ENCODE measurements at places on chromosomes 2 and 18.

DNA sequence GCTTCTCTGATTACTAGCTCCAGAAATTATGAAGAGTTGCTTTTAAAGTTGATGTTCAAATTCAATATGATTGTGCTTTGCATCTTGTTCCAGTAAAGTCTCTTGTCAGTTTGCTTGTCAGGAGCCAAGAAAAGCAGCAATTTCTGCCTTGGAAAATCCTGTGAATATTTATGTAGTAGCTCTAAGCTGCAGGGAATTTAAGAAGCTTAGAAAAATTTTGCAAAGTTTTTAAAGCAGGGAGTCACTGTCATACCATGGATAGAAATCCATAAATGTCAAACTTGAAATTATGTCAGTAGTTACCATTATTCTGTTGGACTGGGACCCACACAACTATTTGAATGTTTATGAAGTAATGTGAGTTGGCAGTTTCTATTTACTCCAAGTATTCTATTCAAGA lies 169.3 kb downstream of the TMEM200C start:
- DNase-seq = no peak

GRCh38 chr2:20585359-20585709 lies 65.6 kb downstream of the HS1BP3 start:
- DNase-seq = no peak

- no peak for DNase-seq
These were observed 232.5 kb downstream of the MYT1L start for GRCh38 chr2:2098458-2099167.

DNA sequence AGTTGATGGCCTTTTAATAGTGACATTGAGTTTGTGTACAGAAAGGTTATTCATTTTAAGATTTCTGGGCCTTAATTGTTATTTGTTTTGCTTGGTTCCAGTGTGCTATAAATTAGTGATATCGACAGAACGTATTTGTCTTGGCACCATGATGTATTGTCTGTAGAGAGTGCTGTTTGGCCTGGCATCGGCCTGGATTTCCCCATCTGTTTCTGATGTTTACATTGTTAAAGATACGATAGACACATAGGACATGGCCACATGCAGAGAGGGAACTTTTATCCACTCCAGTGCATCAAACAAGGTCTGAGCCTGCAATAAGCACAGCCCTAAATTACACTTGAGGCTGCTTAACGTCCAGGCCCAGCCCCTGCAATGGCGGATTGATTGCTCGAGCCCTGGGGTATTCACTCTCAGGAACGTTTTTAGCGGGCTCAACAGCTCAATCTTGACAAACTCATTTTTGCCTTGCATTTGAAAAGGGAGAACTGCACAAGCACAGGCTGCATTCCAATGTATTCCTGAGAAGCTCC lies 144.7 kb downstream of the SLC4A3 start:
- DNase-seq = no peak

- DNase-seq = no peak
These were observed 157.0 kb downstream of the TDRD15 start for GRCh38 chr2:21280793-21281192.

- DNase-seq = no peak
These were observed 38.0 kb downstream of the CMPK2 start for GRCh38 chr2:6827566-6828298.

DNA sequence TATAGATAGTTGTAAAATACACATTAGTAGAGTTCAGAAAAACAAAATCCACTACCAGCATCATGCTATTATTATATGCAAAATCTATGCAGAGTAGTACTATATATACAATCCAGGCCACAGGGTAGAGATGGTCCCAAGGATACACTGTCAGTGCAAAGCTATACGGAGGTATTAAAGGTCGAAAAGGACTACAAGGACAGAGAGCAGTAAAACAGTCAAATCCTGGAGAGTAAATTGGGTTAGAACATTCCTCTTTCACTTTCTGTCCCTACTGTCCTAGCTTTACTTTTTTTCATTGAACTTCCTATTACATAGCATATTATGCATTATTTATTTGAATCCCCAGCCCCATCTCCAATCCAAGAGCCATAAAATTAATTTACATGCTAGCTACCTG lies 39.7 kb upstream of the SDC1 start:
- no peak for DNase-seq

DNA sequence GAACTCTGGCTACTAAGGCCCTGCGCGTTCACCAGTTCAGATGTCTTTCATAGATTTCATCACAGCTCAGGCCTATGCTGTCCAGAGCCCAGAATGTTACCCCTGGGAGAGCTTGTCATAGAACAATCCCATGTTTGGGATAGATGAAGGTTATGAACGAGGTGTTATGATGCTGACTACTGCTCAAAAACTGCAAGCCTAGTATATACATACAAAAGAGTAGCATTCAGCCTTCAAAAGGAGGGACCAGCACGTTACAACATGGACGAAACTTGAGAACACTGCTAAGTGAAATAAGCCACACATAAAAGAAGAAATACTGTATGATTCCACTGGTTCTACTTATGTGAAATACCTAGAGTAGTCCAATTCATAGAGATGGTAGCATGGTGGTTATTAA lies 401.9 kb downstream of the NBAS start:
- DNase-seq = no peak

GRCh38 chr2:109277406-109277805 lies 148.4 kb downstream of the SH3RF3 start:
- DNase-seq = no peak

DNA sequence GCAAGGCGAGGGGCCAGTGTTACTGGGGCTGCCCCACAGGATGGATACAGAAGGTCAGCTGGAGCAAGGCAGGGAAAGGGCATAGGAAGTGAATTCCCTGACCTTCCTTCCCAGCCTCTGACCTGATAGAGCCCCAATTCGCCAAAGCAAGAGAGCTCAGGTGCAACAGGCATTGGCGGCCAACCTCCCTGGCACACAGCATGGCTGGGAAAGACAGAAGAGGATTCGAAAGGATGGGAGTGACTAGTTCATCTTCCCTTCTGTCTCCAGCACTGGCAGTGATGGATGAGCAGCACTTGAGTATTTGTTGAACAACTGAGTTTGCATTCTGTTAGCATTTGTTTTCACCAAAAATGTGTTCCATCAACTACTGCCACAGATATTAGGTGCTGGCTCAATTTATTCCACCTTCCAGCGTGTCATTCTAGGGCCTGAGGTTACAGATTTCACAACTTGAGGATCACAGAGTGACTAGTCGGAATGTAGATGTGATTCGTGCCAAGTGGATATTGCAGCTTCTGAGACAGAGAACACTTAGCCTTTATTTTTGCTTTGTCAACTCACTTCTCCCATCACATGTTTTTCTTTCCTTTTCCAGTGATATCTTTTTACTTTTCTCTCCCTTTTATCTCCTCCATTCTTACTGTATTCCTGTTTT lies 6.2 kb downstream of the COPS8 start:
- no peak for DNase-seq

DNA sequence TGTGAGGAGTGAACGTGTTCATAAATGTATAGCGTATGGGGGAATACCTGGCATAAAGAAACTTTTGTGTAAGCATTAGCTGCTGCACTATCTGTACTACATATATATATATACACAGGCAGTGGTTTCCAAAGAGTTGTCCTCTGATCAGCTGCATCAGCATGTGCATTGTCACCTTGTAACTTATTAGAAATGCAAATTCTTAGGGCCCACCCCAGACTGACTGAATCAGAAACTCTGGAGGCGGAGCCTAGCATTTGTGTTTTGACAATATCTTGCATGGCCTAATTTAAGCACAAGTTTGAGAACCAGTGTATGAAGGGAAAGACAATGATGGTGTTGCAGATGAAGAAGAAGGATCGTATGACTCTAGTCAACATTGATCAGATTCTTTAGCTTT lies 299.5 kb downstream of the CCDC102B start:
- DNase-seq = no peak

GRCh38 chr2:207952564-207953345 lies 72.6 kb downstream of the PLEKHM3 start:
- no peak for DNase-seq

GRCh38 chr18:50586710-50587109 lies 26.8 kb downstream of the MAPK4 start:
- no peak for DNase-seq

DNA sequence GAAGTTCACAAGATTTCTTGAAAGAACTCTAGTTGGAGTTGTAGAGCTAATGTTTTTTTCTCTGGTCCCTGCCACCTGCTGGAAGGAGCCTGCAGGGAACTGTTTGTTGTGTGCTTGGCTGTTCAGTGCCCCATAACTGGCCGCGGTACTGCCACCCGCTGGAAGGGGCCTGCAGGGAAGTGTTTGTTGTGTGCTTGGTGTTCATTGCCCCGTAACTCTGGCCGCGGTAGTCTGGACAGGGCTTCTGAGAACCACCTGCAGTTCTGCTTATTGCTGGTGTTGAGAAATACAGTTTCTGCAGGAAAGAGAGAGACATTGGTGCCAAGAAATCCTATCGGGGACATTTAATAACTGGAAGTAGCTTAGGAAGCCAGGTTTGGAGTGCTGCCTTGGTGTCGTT lies 58.1 kb downstream of the AGAP1 start:
- no peak for DNase-seq

DNA sequence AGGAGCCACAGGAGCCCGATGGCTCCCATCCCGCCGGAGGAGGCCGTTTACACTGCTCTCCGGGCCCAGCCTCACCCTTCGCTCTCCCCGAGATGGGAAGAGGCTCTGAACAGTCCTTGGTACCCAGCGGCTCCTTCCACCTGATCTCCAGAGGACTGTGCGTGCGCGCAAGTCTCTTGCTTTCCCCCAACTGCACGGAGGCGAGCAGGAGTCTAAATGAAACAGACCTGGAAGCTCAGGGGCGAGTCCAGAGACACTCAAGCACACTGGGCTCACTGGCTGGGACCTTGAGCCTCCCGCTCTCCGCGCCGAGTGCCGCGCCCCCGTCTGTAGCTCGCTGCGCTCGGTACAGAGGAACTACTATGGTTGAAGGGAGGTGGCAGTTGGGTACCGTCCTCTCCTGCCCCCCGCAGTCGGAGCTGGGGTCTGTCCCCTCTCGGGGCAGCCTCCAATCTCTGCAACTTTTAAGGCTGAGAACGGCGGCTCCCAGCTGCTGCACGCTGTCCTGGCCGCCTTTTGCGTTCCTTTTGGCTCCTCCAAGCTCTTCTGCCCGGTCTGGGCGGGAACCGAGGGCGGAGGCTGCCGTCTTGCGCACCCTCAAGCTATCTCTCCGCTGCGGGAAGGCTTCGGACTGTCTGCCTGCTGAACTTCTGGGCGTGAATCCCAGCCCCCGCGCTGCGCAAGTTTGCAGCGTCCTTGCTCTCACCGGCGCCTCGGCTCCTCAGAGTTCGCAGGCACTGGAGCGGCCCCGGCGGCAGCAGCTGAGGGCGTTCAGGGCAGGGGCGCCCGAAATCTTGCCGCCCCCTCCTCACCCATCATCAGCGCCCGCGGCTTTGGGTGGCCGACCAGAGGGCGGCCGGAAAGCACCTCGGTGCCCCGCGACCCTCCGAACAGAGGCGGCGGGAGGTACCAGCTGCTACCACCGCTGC lies 491 bp downstream of the ALK start:
- DNase-seq = no peak

GRCh38 chr18:58997811-58998337 lies 133.2 kb downstream of the ZNF532 start:
- DNase-seq = no peak

DNA sequence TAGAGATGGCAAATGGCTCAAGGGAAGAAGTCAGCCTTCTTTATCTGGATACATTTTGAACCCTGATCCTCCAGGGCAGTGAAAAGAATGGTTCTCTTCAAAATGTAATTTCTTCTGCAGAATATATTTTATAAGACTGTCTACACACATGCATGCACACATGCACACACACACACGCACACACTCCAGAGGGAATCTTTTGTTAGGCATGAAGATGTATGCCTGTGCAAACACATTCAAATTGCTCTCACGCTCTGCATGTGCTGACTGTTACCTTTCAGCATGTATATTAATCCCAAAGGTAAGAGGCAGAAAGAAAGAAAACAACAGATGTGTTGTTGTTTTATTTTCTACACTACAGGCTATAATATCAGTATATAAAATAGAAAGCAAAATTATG lies 43.2 kb downstream of the SLC5A7 start:
- DNase-seq = no peak

- no peak for DNase-seq
These were observed 119.3 kb upstream of the TWIST2 start for GRCh38 chr2:238728330-238729260.

DNA sequence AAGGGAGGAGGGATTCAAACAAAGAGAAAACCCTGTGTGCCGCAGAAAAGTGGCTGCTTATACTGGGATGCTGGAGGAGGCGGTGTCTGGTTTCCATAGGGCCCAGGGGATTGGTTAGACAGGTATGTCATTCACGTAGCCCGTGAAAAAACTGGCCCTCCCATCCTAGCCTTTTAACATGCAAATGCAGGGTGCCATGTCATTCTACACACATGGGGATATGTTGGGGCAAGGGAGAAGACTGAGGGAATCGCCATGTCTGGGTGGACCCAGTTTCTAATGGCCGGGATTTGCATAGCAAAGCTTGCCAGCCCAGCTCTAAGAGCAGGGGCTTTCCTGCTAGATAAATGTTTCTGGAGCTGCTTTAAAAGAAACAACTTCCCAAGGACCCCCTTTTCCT lies 8.2 kb upstream of the RNU2-63P start:
- DNase-seq = no peak

DNA sequence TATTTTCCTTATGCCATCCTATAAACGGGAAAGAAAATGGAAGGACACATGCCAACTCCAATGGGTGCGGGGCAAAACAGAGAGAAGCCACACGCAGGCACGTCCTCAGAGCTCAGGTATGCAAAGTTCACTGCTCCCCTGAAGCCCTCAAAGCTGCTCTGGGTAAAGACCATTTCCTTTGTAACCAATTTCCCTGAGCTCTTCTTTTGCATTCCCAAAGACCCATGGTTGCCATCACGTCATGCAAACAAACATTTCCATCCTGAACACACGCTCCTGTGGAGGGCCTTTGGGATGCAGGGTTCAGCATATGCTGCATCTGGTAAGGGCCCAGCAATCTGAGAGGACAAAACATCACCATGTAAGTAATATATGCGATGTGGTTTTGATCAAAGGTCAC lies 69.4 kb downstream of the EMILIN2 start:
- DNase-seq = no peak

- DNase-seq = no peak
These were observed 121.6 kb downstream of the GALNT1 start for GRCh38 chr18:35703043-35703688.

DNA sequence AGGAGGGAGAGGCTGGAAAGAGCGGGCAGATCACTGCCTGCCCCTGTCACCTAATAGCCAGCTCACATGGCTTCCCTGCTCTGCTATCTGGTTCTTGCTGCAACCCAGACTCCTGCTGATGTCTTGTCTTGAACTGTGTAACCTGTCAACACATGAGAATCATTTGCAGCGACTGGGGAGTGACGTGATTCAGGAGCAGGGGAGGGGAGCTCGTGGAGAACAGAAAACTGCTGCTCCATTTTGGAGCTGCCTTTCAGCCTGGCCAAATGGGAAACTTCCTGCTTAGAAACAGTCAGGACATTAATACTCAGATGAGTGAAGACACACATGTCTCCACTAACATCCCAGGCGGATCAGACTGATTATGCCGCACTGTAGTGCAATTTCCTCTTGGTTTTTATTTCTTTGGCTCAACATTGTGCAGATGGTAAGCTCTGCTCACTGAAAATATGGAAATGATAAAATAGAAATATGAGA lies 38.1 kb downstream of the RPL37A start:
- no peak for DNase-seq
